ENCODE measurements at places on chromosomes 4 and X.

DNA sequence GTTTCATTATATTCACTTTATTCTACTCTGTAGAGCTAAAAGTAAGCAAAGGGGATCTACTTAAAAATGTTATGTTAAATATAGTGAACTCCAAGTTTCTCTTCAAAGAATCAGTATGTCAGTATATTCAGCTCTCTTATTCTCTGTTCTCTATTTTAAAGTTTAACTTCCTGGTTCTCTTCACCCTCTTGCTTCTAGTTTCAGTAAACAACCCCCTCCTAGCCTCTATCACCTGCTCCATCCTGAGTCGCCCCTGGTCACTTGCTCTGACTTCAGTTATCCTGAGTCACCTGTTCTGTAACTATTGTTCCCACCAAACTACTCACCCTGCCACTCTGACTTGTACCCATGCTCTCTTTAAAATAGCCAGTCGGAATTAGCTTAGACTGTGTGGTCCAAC lies 180.9 kb upstream of the AADAT start:
- DNase-seq = no peak

DNA sequence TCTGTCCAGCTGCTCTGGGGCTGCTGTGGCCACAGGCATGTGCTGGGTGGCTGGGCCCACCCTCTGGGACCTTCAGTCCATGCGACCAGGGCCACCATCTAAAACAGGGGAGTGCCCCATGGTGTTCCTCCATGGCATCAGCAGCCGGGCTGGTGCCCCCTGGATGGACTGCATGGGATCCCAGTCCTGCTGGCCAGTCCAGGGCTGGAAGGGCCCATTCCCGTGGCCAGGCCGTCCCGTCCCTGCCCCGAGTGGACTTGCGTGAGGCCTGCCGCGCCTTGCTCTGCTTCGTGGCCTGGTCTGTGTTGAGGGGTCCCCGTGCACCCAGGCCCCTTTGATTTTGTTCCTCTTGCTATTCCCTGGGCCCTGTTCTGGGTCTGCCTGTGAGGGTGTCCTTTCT lies 36.4 kb downstream of the SORCS2 start:
- no peak for DNase-seq

GRCh38 chr4:25022766-25023165 lies 8.0 kb downstream of the LGI2 start:
- DNase-seq = no peak

DNA sequence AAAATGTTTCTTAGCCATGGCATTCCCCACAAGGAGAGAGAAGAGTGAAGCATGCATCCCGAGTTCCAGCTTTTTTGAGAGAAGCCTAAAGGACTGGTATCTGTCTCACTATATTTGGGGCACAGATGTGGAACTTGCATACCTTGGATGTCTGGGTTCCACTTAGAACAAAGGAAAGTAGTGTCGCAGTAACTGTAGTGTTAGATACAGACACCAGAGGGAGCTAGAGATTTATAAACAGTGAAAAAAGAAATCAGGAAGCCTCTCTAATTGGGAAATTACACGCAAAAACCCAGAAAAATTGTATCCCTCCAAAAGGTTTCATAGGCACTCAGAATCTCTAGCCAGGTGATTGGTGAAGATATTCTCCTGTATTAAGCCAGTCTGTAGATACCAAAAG lies 34.4 kb downstream of the AGTR2 start:
- DNase-seq = no peak
